Right renal pelvis (tissue), 4 donors: ENCODE measurements at places on chromosomes 6 and 20. TPM values are rescaled to one million over a fixed set of nuclear protein-coding genes. Genes with fewer than 3 reads are reported as not detected.

DNA sequence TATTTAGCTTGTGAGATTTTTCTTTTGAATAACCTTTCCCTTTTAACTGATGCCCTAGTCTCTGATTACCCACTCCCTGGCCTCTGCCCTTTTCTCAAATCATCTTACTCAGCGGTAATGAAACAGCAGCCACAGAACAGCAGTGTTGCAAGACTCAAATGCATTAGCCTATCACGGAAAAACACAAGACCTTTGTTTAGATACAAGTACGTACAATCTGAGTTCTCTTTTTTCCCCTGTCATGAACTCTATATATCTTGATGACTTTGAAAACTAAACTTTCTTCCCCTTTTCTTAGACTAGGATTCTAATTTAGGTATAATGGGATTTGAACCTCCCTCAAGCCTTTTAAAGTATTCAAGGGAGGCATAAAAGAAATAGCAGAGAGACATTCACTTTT lies 1034.9 kb downstream of the EYS start:
- no peak for DNase-seq

GRCh38 chr6:43831191-43831590 lies 61.2 kb downstream of the VEGFA start:
- no peak for DNase-seq

WASF1 gene
- 57.2 TPM for polyA plus RNA-seq

DNA sequence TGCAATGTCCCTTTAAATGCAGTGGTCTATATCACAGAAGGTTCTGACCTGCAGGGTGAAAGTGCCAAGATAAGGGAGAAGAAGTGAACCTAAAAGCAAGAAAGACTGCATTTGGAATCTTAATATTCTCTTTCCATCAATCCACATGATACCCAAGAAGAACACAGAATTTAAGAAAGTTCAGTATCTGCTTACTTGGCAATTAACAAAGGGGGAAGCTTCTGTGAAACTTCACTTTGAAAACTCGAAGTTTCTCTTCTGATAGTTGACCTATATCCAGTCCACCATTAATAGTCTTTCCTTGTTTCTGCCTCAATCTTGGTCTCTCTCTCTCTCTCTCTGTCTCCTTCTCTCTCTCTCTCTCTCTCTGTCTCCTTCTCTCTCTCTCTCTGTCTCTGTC lies 592.0 kb downstream of the UTRN start:
- no peak for DNase-seq

DNA sequence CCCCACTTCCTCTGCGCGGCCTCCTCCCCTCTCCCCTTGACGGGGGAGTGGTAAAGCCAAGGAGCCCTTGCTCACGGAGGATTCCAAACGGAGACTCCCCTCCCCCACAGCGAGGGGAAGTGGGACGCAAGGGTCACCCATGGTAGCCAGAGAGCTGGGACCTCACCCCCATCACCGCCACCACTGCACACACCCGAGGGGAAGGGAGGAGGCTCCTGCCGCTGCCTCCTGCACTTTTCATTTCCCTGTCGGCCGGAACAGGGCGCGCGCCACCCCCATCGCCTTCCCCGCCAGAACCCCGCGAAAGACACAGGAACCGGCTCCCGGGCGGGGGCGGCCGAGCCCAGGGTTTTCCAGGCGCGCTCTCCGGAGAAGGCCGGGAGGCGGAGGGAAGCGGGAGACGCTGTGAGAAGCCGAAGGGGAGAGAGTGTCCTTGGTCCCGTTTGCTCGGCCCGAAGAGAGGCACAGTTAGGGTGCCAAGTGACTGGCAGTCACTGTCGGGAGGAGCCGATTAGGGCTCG lies 789 bp downstream of the CCND3 start:
- DNase-seq = no peak

PPP1R16B gene
- 6.9 TPM for polyA plus RNA-seq

GRCh38 chr20:40571639-40572038 lies 117.4 kb downstream of the MAFB start:
- DNase-seq = no peak

GRCh38 chr6:97726378-97726777 lies 443.4 kb upstream of the MMS22L start:
- DNase-seq = no peak

- DNase-seq = no peak
Observed at GRCh38 chr20:63321148-63321831, 28.3 kb downstream of the COL20A1 start.

DNA sequence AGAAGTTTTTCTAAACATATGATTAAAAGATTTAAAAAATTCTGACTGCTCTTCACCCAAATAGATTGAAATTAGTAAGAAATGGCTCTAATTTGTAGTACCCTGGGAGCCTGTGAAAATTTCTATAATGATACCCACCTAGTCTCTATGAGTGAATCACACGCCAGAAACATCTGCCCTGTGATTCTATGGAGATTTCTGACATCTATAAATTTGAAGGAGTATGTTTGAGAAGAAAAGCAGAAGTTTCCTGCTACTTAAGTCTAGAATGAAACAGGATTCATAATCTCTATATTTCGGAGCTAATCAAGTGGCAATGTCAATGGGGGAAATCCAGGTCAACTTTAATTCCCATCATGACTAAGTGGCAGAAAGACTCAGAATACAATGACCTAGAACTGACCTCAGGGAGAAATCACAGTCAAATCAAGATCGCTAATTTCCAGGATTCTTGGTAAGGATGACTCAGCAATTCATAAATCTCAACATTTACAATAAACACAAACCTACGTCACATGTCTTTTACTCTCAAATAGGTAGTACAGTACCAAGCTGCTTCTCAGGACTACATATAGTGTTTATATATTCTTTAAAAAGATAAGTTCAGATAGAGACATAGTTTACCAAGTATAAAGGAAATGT lies 186.2 kb upstream of the TNFAIP3 start:
- no peak for DNase-seq

DNA sequence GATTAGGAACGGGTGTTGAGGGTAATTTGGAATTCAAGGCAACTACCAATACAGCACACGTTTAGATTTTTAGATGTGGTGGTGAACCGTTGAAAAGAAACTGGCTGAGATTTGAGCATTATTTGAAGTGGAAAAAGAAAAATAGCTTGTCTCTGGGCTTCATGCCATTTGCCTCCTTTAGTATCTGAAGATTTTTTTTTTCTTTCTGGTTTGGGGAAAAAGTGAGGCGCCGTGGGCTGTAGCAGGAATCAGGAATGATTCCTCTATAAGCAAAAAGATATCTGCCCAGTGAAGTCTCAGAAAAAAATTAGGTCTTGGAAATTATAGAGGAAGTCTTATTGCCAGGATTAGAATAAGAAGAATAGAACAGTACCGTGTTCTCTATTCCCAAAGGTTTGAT lies 88.5 kb downstream of the RPS12 start:
- no peak for DNase-seq
